CD4-positive, CD25-positive, alpha-beta regulatory T cell (primary cell): ENCODE measurements at places on chromosomes 13 and 19. TPM values are rescaled to one million over a fixed set of nuclear protein-coding genes. Genes with fewer than 3 reads are reported as not detected.

- no peak for DNase-seq
These were observed 22.7 kb downstream of the USP12 start for GRCh38 chr13:27148900-27149299.

GRCh38 chr13:98598043-98598442 is 21.1 kb upstream of the STK24 start:
- DNase-seq, result no peak

DNA sequence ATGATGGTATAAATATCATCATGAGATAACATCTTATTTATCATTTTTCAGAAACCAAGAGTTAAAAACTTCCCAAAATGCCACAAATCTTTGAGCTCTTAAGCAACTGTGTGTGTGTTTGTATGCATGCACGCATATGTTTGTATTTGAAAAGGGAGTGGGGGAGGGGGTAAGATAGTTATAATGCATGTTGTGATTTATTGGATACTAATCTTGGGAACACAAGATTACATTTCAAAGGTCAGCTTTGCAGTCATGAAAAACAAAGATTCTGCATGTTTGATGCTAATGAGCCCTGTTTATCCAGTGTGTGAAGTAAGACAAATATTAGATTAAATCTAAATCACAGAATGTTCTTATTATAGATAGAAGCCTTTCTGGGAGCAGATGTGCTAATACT is 355.9 kb downstream of the DCT start:
- DNase-seq, result no peak

- no peak for DNase-seq
These were observed 30.1 kb downstream of the EPS15L1 start for GRCh38 chr19:16441661-16442162.

ZNF525 gene
- 4.0 TPM for polyA plus RNA-seq

GRCh38 chr19:7699417-7700401 is 2.2 kb downstream of the FCER2 start:
- DNase-seq, result no peak

DNA sequence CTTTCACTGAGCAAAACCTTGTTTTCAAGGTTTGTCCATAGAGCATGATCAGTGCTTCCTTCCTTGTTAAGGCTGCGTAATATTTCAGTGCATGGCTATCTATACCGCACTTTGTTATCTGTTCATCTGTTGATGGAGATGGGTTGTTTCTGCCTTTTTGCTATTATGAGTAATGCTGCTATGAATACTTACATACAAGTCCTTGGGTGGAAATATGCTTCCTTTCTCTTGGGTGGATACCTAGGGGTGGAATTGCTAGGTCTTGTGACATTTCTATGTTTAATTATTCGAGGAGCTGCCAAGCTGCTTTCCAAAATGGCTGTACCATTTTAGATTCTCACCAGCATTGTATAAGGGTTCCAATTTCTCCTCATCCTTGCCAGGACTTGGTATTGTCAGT is 70.9 kb downstream of the SPATA13 start:
- DNase-seq, result no peak

- no peak for DNase-seq
These were observed 622 bp downstream of the DNM2 start for GRCh38 chr19:10718205-10719196.

KIR2DL4 gene
- polyA plus RNA-seq, result not detected

GRCh38 chr13:89822467-89822866 is 1525.0 kb upstream of the MIR17HG start:
- no peak for DNase-seq

DNA sequence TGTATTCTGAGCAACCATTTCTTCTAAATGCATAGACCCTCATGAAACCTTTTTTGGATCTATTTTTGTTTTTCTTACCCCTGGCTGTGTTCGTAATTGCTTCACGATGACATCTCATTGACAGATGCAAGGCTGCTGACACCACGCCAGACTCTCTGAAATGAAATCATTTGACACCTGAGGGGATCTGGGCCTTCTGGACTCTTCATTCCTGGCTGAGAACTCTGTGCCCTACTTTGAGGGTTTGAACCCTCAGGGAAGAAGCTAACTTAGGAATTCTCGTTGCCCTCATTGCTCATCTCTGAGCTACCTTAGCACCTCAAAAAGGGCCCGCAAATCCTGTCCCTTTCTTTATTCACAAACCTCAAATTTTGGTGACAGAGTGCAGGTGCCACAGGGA is 40.5 kb upstream of the NBEA start:
- DNase-seq, result no peak
